Right renal pelvis (tissue), 4 donors: ENCODE measurements at places on chromosomes 2 and 18.

GRCh38 chr2:197327073-197327471 lies 16.5 kb upstream of the ANKRD44 start:
- DNase-seq = no peak

DNA sequence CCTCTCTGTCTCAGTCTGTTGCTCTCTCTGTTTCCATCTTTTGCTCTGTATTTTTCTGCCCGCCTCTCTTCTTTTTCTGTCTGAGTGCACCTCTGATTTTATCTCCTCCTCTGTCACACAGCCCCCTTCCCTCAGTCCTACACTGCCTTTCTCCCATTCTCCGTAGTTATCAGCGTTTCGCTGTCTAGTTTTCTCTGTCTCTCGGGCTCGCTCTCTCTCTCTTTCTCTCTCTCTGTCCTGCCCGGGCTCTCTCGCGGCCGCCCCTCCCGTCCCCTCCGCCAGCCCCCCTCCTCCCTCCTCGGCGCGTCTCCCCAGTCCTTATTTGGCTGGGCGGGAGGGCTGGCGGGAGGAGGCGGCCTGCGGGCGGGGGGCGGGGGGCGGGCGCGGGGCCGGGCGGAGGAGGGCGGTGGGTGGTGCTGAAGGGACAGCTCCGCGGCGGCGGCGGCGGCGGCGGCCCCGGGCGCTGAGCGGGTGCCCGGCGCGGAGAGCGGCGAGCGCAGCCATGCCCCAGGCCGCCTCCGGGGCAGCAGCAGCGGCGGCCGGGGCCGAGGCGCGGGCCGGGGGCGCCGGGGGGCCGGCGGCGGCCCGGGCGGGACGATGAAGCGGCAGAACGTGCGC lies at the start of gene KCNK3:
KCNK3 (plus strand) TSS at position 444 of the 618 bp plus-strand sequence; CDS start at position 598, 154 bp downstream.
- no peak for DNase-seq

DNA sequence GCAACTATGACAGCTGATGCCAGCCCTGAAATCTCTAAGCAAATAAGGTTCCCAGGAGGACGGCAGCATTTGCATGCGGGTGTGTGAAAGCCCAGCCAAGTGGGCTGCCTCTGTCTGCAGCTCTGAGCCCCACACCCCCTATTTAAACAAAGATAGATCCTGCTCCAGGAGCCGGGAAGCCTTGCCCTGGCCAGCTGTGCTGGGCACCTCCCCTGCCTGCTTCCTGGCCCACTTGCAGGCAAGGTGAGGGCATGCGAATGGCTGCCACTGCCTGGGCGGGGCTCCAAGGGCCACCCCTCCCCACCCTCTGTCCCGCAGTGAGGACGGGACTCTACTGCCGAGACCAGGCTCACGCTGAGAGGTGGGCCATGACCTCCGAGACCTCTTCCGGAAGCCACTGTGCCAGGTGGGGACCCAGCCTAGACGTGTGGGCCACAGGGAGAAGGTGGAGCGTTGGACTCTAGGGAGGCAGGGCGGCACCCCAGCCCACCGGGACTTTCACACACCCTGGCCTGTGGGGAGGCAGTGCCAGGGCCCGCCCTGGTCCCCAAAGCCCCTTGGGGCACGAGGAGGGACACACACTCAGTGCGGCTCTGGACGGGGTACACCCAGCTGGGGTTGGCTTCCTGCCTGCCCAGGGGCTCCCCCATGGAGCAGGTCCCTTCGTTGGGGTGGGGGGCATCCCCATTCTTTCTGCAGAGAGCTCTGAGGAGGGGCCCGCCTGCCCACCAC lies at the start of gene ANO7:
ANO7 (plus strand) TSS at position 317 of the 732 bp plus-strand sequence. CDS start 1,387 bp downstream, outside the sequence.
- no peak for DNase-seq

DNA sequence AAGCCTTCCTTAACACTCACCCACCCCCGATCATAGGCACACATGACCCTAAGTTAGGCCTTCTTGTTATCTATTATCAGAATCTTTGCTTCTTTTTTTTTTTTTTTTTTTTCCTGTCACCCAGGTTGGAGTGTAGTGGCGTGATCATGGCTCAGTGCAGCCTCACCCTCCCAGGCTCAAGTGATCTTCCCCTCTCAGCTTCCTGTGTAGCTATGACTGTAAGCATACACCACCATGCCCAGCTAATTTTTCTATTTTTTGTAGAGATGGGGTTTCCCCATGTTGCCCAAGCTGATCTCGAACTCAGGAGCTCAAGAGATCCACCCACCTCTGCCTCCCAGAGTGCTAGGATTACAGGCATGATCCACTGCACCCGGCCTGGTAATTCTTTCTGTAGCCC lies 328.7 kb downstream of the NR4A2 start:
- no peak for DNase-seq

- peak; percentile 16 for DNase-seq
Measured at GRCh38 chr2:182128821-182129707, 143.4 kb downstream of the PPP1R1C start.

DNA sequence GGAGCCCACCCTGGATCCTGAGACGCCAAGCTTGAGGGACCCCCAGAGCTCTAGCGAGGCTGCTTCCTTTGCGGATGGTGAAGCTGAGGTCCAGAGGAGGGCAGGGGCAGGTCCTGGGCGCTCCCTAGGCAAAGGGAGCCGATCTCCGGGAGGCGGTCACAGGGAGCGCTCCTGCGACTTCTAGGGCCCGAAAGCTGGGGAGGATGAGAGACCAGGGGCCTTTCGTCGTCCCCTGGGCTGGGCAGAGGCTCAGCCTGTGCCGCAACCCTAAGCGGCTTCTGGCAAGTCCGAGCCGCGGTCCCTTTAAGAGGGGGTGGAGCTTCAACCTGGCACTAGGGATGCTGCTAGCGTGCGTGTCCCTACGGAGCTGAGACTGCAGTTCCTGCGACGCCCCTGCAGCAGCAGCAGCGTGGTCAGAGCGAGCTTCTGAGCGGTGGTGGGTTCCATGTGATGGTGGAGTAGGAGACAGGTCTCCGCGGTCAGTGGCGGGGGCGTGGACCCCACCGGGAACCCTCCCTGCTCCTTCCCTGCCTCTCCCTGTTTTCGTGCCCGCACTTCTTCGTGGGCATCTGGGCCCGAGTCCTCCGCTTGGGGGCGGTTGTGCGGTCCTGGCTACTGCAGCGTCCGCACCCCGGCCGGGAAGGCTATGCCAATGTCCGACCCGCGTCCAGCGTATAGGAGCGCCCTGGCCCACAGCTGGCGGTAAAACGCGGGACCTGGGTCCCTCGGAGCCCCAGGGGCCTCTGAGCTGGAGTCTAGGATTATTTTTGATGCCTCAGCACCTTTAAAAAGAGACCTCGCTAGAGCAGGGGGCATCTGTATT lies 154.6 kb downstream of the CCDC74A start:
- peak; percentile 67 for DNase-seq
